ENCODE measurements at places on chromosomes 16 and 17.

DNA sequence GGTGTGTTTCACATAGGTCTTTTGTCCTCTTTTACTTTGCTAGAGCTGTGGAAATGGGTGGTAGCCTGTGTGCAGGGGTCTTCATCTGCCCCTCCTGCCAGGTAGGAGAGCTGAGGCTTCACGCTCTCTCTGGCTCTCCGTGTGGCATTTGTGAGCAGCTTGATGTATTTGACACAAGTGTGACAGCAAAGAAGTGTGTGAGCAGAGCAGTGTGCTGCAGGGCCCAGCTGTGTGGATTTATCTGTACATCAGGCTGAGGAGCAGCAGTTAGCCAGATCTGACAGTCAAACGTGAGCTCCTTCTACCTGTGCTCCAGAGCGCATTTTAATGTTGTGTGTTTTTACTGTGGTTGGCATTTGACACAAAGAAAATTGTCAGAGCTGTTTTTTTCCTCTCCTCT is 101.8 kb downstream of the FTO start:
- no peak for DNase-seq

- no peak for DNase-seq
These were observed 22.9 kb downstream of the CHCT1 start for GRCh38 chr17:60445144-60445543.

- DNase-seq = no peak
These were observed 33.1 kb downstream of the NAGPA start for GRCh38 chr16:5000573-5001001.

- DNase-seq = no peak
These were observed 2.1 kb downstream of the IFT20 start for GRCh38 chr17:28333083-28333746.

- no peak for DNase-seq
These were observed 7.3 kb upstream of the CAPNS2 start for GRCh38 chr16:55559233-55559632.

DNA sequence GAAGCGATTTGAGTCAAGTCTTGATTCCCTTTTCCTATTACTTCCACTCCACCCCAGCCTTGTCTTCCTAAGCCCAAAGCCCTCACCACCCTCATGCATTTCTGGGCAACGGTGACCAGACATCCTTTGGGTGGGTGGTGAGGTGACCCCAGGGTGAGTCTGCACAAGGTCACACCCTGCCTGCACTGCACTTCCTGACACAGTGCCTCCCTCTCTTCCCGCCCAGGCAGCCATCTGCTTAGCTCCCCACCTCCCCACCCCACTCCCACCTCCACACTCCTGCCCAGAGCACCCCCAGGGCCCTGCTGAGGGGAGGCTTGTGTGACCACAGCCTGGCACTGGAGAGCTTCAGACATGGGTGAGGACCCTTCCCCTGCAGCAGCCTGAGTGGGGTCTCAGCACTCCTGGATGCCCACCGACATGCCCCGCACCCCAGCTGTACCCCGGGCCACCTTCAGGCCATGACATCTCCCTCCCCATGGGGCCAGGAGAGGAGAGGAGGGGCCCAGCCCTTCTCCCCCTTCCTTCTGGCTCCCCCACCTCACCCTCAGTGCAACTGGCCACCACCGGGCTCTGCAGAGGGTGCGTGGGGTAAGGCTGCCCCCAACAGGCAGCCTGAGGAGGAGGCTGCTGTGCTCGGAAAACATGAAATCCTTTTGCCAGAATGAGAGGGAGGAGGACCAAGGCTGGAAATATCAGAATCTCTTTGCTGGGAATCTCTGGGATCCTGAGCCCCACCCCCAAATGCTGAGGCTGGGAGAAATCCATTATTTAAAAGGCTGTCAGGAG is 68.6 kb downstream of the CCT6B start:
- no peak for DNase-seq

GRCh38 chr17:46727572-46728348 is 90.7 kb downstream of the WNT3 start:
- DNase-seq = no peak

- peak; percentile 28 for DNase-seq
These were observed 60.7 kb downstream of the OR1D5 start for GRCh38 chr17:3002538-3003295.

All from KG1 (cell line).